NCI-H226 (cell line): ENCODE measurements at places on chromosomes 6 and 20.

GRCh38 chr6:162198076-162198475 lies 529.5 kb downstream of the PRKN start:
- DNase-seq, result no peak

GRCh38 chr20:6614836-6615235 lies 152.7 kb upstream of the BMP2 start:
- DNase-seq, result no peak

GRCh38 chr20:52001999-52002666 lies 189.4 kb downstream of the ZFP64 start:
- DNase-seq, result no peak

DNA sequence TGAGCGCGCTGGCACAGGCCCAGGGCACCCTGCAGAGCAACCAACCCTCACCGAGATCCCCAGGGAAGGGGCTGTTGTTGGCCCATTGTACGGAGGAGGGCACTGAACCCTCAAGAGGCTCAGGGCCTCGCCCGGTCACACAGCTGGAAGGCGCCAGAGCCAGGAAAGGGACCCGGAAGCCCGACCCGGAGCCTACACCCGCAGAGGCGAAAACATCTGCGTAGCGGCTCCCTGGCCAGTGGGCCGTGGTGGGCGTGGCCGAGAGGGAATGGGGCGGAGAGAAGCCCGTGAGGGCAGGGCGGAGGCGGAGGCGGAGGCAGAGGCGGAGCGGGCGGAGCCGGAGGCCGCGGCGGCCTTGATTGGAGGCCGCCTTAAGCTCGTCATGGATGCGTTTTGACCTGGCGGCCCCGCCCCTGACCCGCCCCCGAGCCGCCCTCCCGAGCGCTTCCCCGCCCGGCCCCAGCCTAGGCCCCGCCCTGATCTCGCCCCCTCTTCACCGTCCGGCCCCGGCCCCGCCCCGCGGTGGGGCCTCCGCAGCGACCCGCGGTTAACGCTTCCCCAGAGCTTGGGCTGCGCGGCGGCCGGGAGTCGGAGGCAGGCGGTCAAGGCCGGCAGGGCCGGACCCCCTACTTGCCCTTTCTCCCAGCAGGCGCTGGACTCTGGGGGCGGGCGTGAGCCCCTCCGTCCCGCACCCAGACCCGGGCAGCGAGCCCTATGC lies 2.1 kb upstream of the MRGBP start:
- DNase-seq, result peak; percentile 78

DNA sequence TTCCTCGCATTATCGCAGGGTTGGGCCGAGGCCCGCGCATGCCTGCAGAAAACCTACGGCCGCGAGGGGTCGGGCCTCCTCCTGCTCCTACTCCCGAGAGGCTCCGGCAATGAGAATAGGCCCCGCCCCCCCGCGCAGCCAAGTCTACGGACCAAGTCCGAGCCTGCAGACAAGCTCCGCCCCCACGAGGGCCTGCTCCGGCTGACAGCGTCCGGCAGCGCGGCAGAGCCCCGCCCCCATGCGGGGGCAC lies 3.1 kb upstream of the GPSM3 start:
- DNase-seq, result peak; percentile 100

DNA sequence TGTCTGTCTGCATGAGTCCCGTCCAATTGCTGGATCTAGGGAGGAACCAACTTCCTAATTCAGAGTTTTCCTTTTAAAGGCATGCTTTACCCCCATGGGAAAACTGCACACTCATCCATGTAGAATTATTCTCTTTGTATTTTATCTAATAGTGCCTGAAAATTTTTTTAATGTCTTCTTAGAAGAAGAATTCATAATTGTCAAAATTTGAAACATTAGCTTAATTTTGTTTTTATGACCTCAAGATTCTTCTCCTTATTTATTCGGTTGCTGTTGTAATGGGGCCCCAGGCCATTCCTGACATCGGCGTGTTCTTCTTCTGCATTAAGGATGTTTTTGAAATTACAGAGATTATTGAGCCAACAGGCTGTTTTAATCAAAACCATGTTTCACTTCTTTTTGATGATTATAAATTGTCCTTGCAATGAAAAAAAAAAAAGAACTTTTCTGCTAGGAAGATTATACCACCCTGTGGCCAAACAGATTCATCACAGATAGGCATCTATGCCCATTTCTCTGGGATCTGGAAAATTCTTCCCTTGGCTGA lies 100.3 kb downstream of the ZNF217 start:
- DNase-seq, result no peak

- DNase-seq, result no peak
These were observed 6.7 kb downstream of the SAYSD1 start for GRCh38 chr6:39108041-39108839.

DNA sequence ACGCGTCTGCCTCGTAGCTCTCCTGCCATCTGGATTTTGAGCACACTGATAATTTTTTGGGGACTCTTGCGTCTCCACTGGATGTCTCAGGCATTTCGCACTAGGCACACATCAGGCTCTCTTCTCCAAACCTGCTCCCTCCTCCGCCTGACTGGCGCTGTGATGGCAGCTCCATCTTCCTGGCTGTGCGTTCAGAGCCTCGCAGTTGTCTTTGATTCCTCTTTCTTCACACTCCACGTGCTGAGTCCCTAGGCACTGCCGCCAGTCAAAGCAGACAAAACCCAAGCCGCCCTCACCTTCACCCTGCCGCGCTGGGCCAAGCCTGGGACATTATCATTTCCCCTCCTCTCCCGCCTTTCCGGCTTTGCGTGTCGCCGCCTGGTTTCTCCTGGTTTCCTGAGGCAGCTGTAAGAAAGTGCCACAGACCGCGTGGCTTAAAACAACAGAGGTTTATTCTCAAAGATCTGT lies 778 bp downstream of the PSMG4 start:
- peak; percentile 7 for DNase-seq

DNA sequence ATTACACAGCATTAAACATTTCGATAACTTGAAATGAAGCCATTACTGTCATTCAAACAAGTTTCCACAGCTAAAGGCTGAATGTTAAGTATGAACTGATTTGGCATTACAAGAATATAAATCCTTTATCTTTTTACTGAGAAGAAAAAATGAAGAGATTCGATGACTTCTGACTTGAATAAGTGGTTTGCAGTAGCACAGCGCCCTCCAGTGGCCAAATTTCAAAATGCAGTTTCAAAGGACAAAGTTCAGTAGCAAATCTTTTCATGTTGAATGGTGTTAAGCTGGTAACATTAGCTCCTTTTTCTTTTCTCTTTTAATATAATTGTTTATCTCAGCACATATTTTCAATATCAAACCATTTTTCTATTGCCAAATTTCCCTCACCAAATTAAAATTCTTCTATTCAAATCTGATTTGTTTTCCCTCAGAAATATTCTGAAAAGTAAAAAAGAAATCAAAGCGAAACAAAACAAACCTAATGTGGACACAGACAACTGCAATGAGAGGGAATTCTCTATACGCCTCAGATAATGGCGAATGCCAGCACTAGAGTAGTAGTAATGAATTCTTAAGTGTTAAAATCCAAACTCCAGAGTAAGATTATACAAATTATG lies 145.7 kb downstream of the BTBD9 start:
- peak; percentile 21 for DNase-seq

- DNase-seq, result no peak
These were observed 35.8 kb upstream of the TMEM14A start for GRCh38 chr6:52635049-52635577.

GRCh38 chr6:84546427-84546914 lies 217.9 kb downstream of the TBX18 start:
- no peak for DNase-seq

GRCh38 chr6:90076511-90077415 lies 182.5 kb downstream of the GJA10 start:
- no peak for DNase-seq
